ENCODE measurements at places on chromosomes 1 and 21.

DNA sequence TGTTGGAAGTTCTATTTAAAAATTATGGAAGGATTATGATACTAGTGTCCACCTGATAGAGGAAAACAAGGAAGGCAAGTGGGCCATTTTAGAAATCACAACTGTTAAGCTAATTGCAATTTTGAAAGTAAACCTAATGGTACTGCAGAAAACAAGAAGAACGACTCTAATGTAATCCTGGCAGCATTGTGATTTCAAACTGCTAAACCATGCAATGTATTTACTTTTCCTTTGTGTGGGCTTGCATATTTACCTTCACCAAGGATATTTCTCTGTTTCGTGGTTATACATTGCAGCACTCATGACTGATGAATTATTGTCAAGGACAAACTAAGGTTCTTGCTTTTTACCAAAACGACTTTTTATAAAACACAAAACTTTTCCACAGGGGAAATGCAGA lies 88.1 kb downstream of the TM2D1 start:
- DNase-seq = no peak

- peak; percentile 45 for DNase-seq
These were observed 394.8 kb downstream of the PRDM2 start for GRCh38 chr1:14094611-14095400.

- DNase-seq = no peak
These were observed 61.4 kb downstream of the GORAB start for GRCh38 chr1:170593173-170594011.

- no peak for DNase-seq
These were observed 47.1 kb upstream of the KCNE1 start for GRCh38 chr21:34559089-34559631.

- peak; percentile 44 for DNase-seq
These were observed 308.2 kb downstream of the BRINP3 start for GRCh38 chr1:190169311-190170067.

GRCh38 chr1:231335663-231336602 lies 1.7 kb downstream of the EXOC8 start:
- no peak for DNase-seq

- no peak for DNase-seq
These were observed 20.9 kb downstream of the PHGDH start for GRCh38 chr1:119732465-119733168.

GRCh38 chr1:50595874-50596273 lies 172.6 kb upstream of the DMRTA2 start:
- no peak for DNase-seq

DNA sequence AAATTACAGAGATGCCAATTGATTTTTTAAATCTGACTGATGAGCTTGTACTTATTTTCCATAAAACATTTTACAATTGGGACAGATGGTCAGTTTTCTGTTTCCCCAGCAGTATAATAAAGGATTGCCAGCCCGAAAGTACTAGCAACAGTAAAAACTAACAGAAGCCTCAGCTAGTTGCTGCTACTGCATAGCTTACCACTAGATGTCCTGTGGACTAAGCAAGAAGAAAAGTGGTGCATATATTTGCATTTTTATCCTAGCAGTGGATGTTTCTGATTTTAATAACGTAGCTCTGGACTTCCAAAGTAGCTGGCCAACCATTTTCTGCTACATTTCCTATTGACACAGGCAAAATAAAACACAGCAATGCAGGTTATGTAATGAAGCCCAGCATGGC lies 241.5 kb downstream of the BARHL2 start:
- peak; percentile 17 for DNase-seq

DNA sequence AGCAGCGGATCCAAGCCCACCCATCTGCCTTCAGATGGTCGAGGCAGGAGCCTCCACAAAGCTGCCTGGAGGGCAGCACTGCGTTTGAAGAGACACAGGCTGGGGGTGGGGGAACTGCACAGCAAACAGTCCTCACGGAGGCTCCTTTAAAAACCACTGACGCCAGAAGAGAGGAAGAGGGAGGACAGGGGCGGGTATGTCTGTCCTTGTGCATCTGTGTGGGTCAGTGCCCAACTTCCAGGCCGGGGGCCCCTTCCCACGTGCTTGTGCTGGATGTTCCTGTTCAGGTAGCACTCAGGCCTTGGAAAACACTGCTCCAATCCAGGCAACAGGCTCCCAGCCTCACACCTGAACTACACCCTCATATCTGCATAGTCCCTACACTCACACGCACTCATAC lies 7.7 kb downstream of the AHDC1 start:
- DNase-seq = no peak

DNA sequence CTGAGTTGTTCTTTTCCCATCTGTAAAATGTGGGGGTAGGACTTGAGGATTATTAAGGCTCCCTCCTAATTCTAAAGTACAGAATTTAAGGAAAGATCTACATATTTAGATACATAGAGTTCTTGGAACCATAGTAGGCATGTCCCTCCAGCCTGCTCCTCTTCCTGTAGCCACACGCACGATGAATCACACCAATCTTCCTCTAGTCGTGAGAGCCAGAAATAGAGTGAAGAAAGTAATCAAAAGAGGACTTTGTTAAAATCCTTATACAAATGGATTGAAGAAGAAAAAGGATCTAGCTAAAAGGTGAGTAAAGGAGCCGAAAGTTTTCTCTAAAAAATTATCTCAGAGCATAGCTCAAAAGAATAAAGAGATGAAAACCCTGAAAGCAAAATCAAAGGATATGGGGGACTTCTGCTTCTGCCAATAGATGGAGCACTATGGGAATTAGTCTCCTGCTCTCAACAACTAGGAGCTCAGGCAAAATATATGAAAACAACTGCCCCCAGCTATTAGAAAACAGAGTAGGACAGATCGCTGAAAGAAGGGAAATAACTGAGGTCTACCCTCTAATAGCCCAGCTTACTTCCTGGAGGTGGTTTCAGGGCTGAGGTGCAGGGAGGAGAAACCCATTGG lies 8.5 kb downstream of the C1orf141 start:
- peak; percentile 30 for DNase-seq

DNA sequence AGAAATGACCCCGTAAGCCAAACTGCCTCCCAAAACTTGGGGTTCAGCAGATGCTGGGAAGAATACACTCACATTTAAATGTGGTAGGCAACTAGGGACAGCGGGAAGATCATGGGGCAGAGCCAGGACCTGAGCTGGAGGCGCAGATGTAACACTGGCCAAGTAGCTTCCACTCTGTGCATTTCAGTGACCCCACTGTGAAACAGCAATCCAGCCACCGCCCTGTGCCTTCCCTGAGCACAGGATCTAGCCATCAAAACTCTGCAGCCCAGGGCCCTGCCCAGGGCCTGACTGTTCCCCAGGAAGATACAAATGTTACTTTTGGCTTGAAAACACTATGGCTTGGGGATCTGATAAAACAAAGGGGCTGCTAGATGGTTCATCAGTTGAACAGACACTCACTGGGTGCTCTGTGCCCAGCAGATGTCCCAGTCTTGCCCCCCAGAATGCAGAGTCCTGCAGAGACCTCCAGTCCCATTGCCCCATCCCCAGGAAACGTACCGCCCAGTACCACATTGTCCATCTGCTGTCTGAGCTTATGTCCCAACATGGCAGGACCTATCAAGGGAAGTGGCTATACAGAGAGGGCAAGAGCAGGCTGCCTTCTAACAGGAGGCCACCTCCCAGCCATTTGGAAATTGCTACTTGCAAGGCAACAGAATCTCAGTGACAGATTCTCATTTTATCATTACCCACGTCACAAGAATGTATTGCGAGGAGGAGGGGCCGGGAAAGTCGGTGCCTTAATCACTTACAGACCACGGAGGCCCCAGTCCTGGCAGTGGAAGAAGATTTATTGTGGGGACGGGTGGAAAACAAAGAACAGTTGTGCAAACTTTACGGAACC lies 124.0 kb downstream of the DMRTB1 start:
- no peak for DNase-seq

- no peak for DNase-seq
These were observed 47.7 kb downstream of the TPR start for GRCh38 chr1:186327331-186327730.

DNA sequence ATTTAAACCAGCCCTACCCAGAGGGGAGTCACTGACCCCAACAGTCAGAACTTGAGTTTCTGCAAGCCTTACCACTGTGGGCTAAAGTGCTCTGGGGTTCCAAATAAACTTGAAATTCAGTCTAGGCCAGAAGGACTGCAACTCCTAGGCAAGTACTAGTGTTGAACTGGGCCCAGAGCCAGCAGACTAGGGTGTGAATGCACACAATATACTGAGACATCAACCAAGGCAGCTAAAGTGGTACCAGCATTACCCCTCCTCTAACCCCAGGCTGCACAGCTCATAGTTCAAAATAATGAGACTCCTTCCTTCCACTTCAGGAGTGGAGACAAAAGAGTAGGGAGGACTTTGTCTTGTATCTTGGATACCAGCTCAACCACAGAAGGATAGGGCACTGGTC lies 18.9 kb upstream of the IL20 start:
- no peak for DNase-seq

DNA sequence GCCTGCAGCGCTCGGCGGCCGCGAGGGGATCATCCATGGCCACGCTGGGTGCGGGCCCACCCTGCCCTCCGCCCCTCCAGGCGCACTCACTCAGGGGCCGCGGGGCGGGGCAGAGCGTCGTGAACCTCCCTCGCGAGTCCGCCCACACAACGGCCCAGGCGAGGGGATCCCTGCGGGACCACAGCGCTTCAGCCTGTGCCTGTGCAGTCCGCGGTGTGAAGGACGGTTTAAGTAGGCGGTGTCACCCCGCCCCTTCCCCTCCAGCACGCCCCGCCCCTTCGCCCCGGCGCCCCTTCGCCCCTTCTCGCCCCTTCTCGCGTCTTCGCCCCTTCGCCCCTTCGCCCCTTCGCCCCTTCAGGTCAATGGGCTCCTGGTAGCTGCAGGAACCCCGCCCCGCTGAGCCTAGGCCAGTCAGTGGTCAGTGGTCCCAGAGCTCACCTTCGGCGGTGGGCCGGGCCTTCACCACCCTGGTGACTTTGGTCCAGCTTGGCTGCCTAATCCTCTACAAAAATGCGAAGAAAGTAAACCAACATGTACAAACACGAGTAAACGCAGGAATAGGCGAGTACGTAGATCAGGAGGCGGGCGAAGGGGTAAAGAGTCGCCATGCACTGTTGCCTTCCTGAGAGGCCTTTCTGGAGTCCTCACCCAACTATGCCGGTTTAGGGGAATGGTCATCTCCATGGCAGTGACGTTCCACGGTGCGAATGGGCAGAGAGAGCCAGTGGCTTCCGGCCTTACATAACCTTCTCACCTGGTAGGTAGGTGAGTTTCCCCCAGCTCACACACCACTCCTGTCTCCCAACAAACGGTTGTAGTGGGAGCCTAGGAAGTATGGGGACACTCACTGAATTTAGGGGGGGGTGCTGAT lies 19.6 kb upstream of the DMRTB1 start:
- DNase-seq = no peak

DNA sequence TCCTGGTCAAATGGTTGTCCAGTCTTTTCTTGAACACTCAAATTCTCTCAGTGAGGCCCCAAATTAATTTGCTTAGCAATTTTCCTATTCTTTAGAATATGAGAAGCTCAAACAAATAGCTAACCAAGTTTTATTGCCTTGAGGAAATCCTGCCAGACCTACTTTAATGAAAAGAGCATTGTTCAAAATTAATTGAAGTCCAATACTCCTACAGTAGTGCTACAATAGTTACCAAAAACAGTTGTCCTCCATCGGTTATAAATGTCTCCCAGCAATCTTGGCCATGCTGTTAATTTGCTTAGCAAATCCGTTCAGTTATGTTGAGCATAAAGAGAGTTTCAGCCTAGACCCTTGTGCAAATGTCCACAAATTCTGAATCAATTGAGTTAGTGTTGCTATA lies 112.9 kb downstream of the MAB21L3 start:
- no peak for DNase-seq

- DNase-seq = no peak
These were observed 5.6 kb downstream of the C1orf53 start for GRCh38 chr1:197907846-197908616.

DNA sequence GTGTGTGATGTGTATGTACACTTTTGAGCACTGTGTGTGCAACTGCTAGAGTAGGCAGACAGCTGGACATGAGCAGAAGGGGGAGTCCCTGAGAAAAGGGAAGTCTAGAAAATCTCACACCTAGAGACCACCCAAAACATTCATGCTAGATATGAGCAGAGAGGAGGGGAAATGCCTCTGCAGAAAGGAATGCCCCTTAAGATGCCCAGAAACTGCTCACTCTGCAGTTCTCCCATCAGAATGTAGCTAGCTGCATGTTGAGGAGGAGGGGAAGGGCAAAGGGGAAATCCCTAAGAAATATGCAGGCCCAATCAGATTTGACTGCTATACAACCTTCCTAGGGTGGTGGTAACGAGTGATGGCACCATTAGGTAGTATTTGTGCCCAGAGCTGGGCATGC lies 31.8 kb upstream of the MAGOH start:
- DNase-seq = no peak

DNA sequence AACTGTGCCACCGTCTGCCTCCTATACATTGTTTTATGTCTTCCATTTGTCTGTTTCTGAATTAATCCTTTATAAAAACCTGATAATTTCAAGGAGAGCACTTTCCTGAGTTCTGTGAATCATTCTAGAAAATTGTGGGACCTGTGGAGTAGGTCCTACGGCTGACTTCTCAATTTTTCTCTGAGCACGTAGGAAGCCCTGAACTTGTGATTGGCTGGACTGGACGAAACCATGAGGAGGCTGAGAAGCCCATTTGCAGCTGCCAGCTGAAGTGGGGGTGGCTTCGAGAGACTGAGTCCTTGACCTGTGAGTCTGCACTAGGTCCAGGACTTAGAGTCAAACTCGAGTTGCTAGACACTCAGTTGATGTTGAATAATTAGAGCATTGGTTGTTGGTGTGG lies 277.1 kb upstream of the NCAM2 start:
- DNase-seq = no peak

- DNase-seq = no peak
These were observed 46.8 kb upstream of the SYNC start for GRCh38 chr1:32749332-32749731.

DNA sequence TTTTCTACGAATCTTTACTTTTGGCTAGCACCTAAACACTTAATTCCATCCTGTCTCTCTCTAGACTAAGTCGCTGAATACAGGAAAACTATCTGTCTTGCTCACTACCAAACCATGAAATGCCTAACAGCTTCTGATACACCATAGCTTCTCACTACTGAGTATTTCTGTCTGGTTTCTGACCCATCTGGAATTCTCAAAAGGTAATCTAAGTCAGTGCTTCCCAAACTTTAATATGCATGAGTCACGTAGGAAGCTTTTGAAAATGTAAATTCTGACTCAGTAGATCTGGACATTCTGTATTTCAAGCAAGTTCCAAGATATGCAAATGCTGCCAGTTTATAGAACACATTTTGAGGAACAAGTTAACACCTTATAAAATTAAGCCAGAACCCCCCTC lies 9.2 kb upstream of the OVGP1 start:
- DNase-seq = no peak

DNA sequence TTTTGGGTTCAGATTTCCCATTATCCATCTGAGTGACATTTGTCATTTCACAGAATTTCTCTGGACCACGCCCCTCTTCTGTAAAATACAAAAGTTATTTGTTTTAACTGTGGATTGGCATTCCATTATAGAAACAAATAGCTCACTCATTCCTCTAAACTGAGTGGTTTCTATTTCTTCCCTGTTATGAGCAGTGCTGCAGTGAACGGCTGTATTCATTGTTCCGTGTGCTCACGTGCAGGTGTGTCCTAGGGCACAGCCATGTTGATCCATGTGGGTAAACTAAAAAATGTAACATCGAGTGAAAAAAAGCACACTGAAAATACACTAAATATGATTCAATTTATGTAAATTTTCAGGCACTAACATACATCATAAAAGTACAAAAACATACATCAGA lies 27.0 kb upstream of the IL12RB2 start:
- DNase-seq = no peak

GRCh38 chr1:214354440-214355148 lies 73.6 kb downstream of the SMYD2 start:
- DNase-seq = no peak
